Left cardiac atrium (tissue), 4 donors: ENCODE measurements at places on chromosomes 7 and 10. TPM values are rescaled to one million over a fixed set of nuclear protein-coding genes. Genes with fewer than 3 reads are reported as not detected.

Gene NEUROD6
- total RNA-seq = not detected

Gene ZNF398
- 7.3 TPM for total RNA-seq

Gene AQP1
- total RNA-seq = 244 TPM

Gene HEPACAM2
- not detected for total RNA-seq

Gene SCD
- 969 TPM for total RNA-seq

Gene ANK3
- 142 TPM for total RNA-seq

Gene RASA4B
- total RNA-seq = 14.3 TPM

Gene MAD1L1
- total RNA-seq = 24.9 TPM

Gene VWDE
- 7.3 TPM for total RNA-seq

Gene CRYGN
- 0.24 TPM for total RNA-seq

Gene GTF2IRD2
- 9.1 TPM for total RNA-seq

Gene RPP38
- total RNA-seq = 9.1 TPM

Gene TFPI2
- total RNA-seq = 3.6 TPM

Gene ANKRD61
- total RNA-seq = 0.26 TPM

Gene BLNK
- total RNA-seq = 3.4 TPM
